Kidney (tissue), 22 donors: ENCODE measurements at places on chromosomes 7 and 10. TPM values are rescaled to one million over a fixed set of nuclear protein-coding genes. Genes with fewer than 3 reads are reported as not detected.

DNA sequence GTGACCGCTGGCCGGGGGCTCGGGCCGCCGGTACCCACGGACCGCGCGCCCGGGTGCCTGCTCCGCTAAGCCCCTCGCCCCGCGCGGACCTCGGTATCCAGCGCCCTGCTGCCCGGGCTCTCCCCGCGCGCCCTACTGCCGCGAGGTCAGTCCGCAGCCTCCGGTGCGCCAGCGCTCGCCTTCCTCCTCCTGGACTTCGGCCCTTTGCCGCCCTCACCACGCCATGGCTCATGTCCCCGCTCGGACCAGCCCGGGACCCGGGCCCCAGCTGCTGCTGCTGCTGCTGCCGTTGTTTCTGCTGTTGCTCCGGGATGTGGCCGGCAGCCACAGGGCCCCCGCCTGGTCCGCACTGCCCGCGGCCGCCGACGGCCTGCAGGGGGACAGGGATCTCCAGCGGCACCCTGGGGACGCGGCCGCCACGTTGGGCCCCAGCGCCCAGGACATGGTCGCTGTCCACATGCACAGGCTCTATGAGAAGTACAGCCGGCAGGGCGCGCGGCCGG, 483 bp downstream of the GDF10 start:
- no peaks in the 10 kb centered on the region for H3K4me1 ChIP-seq
- no peaks in the 10 kb centered on the region for H3K27me3 ChIP-seq
- no peak overlapping the region for H3K27ac ChIP-seq
- H3K36me3 ChIP-seq: no peaks in the 10 kb centered on the region
- peak; percentile 25 for DNase-seq

DNA sequence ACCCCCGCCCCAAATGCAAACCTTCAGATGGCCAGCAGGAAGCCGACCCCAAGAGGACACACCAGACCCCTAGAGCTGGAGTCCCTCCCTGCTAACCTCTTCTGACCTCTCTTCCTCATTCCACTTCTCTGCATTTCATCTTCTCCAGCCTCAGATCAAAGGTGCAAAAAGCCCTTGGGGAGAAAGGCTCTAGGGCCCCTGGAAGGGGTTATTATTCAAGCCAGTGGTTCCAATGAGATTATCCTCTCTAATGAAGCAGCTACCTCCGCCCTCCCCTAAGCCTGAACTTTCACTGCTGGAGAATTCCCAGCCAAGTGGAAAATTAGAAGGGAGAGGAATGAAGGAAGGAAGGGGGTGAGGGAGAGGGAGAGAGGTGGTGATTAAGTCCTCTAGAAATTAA, 343.9 kb downstream of the PLXNA4 start:
- H3K27me3 ChIP-seq: no peaks in the 10 kb centered on the region
- H3K36me3 ChIP-seq: no peaks in the 10 kb centered on the region
- H3K4me1 ChIP-seq: no peaks in the 10 kb centered on the region
- no peak overlapping the region for H3K27ac ChIP-seq

- no peak overlapping the region for H3K4me3 ChIP-seq
- H3K27me3 ChIP-seq: no peaks in the 10 kb centered on the region
- H3K4me1 ChIP-seq: no peaks in the 10 kb centered on the region
- no peak overlapping the region for H3K27ac ChIP-seq
- DNase-seq: peak; percentile 36
Measured at GRCh38 chr7:2017481-2017891, 215.3 kb downstream of the MAD1L1 start.

The DDX50 gene
- 24.0 TPM for polyA plus RNA-seq

- H3K4me1 ChIP-seq: no peaks in the 10 kb centered on the region
- no peaks in the 10 kb centered on the region for H3K27me3 ChIP-seq
- no peak overlapping the region for H3K4me3 ChIP-seq
- H3K36me3 ChIP-seq: no peaks in the 10 kb centered on the region
- H3K27ac ChIP-seq: no peak overlapping the region
Measured at GRCh38 chr7:84107259-84107658, 87.3 kb downstream of the SEMA3A start.

- no peaks in the 10 kb centered on the region for H3K36me3 ChIP-seq
- H3K4me3 ChIP-seq: peak overlapping the region; percentile 62
- H3K27ac ChIP-seq: peak overlapping the region; percentile 89
- no peaks in the 10 kb centered on the region for H3K27me3 ChIP-seq
Measured at GRCh38 chr10:86971232-86971991, 3.1 kb downstream of the ADIRF start.

- H3K4me3 ChIP-seq: no peak overlapping the region
- H3K27ac ChIP-seq: no peak overlapping the region
- H3K27me3 ChIP-seq: no peaks in the 10 kb centered on the region
- H3K36me3 ChIP-seq: no peaks in the 10 kb centered on the region
Measured at GRCh38 chr10:22534849-22535604, 179.4 kb downstream of the PIP4K2A start.

The NUB1 gene
- polyA plus RNA-seq: 32.7 TPM

The GPR22 gene
- not detected for polyA plus RNA-seq

- peak overlapping the region; percentile 81 for H3K27ac ChIP-seq
- peaks cover 3% of the 10 kb centered on the region for H3K4me1 ChIP-seq
- H3K4me3 ChIP-seq: peak overlapping the region; percentile 69
- DNase-seq: peak; percentile 50
Measured at GRCh38 chr7:29987811-29988317, 1.7 kb downstream of the SCRN1 start.

DNA sequence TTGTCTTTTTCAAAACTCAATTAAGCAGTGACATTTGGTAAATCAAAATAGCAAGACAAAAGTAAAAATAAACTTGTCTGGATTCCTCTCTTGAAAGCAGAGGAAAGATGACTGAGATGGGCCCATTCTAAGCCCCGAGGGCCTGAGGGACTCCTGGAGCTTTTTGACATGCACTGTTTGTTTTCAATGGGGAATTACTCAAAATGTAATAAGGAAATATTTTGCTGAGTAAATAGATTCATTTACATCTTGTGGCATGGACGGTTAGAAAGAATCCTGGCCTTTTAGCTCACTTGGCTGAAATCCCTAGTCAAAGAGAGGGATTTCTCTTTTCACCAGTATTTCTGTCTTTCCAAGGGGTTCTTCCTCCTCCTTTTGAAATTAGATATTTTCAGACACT, 108.0 kb downstream of the MKX start:
- no peaks in the 10 kb centered on the region for H3K36me3 ChIP-seq
- no peak overlapping the region for H3K27ac ChIP-seq
- no peak overlapping the region for H3K4me3 ChIP-seq
- no peaks in the 10 kb centered on the region for H3K4me1 ChIP-seq

The ASB4 gene
- 0.09 TPM for polyA plus RNA-seq

- H3K27me3 ChIP-seq: no peaks in the 10 kb centered on the region
- no peaks in the 10 kb centered on the region for H3K4me1 ChIP-seq
- H3K36me3 ChIP-seq: no peaks in the 10 kb centered on the region
- H3K4me3 ChIP-seq: no peak overlapping the region
Measured at GRCh38 chr7:46755120-46756034, 826.5 kb downstream of the TNS3 start.

DNA sequence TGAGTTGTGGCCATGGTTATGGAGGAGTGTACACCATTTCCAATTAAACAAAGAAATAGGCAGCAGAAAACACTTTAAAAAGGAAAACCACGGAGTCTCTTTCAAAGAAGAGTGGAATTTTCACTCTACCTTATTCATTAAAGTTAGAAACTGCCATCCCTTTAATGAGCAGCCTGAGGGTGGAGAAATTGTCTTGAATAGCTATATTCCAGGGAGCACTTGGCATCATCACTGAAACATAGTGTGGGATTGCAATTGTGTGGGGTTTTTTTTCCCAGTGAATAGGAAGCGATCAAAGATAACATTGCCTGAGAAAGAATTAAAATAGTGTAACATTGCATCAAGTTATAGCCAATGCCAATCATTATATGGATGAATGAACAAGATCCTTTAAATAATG, 191.6 kb downstream of the TEX36 start:
- H3K4me1 ChIP-seq: no peaks in the 10 kb centered on the region
- DNase-seq: no peak
- H3K36me3 ChIP-seq: no peaks in the 10 kb centered on the region
- no peaks in the 10 kb centered on the region for H3K27me3 ChIP-seq

The ZYX gene
- polyA plus RNA-seq: 50.1 TPM

The PDAP1 gene
- 119 TPM for polyA plus RNA-seq
